Activated CD8-positive, alpha-beta memory T cell treated with anti-CD3 and anti-CD28 coated beads, Interleukin-2, amount 10 ng/mL, durations not matched to agents 7 days and 5 days (primary cell): ENCODE measurements at places on chromosomes 5 and 9. TPM values are rescaled to one million over a fixed set of nuclear protein-coding genes. Genes with fewer than 3 reads are reported as not detected.

DNA sequence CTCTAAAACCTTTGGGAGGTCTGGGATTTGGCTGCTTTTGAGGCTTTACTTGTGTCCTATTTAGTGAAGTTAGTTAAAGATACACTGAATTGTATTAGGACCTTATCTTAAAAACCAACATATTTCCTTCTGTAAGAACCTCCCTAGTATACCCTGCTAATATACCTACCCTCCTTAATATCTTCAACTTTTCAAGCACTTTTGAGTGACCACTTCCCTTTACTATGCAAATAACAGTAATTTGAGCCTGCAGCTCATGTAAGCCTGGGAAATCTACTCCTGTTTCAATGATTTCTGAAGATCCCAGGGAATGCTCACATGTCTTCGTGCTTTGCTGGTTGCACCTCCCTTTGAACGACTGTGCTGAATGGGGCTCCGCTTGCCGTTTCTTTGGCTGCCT is 358.5 kb downstream of the YTHDC2 start:
- DNase-seq = no peak
- H3K36me3 ChIP-seq = no peaks in the 10 kb centered on the region
- H3K4me1 ChIP-seq = no peaks in the 10 kb centered on the region
- no peak overlapping the region for H3K27ac ChIP-seq
- no peaks in the 10 kb centered on the region for H3K27me3 ChIP-seq

GRCh38 chr9:81073821-81074220 is 615.5 kb downstream of the TLE1 start:
- H3K27ac ChIP-seq = no peak overlapping the region
- no peaks in the 10 kb centered on the region for H3K4me1 ChIP-seq
- no peaks in the 10 kb centered on the region for H3K36me3 ChIP-seq
- no peak for DNase-seq
- H3K27me3 ChIP-seq = no peaks in the 10 kb centered on the region
- H3K4me3 ChIP-seq = no peak overlapping the region

DNA sequence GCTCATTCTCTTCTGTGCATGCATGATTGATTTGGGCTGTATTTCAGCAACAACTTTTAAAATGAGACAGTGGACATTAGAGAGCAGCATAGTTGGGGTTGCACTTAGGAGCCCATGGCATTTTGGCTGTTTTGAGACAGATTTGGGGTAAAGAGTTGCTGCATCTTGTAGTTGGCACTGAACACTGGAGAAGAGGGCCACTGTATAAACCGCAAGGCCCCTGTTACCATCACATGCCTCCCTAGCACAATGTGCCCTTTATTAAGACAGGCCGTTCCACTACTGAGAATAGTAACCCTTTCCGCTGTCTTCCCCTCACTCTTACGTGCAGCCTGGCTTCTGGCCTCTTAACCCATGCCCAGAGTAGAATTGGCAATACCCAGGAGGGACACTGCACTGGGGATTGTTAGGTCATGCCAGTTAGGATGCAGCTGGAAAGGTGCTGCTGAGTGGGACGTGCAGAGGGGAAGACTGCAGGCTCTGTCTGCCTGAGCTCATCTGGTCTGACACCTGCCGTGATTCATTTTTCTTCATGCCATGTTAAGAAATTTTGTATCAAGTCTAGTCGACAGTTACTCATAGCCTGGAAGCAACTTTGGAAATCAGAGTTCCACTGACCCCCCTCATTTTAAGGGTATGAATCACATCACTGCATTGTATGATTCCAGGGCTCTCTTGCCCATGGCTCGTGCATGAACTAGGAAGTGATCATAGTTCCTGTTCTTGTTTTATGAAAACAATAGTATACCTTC is 146.9 kb upstream of the DMRT1 start:
- H3K27ac ChIP-seq = no peak overlapping the region
- H3K4me3 ChIP-seq = no peak overlapping the region
- peaks cover 8% of the 10 kb centered on the region for H3K4me1 ChIP-seq
- no peak for DNase-seq
- peaks cover 5% of the 10 kb centered on the region for H3K27me3 ChIP-seq

GRCh38 chr5:112917453-112917995 is 4.5 kb downstream of the REEP5 start:
- no peak overlapping the region for H3K4me3 ChIP-seq
- no peak overlapping the region for H3K27ac ChIP-seq
- no peaks in the 10 kb centered on the region for H3K27me3 ChIP-seq
- H3K36me3 ChIP-seq = peaks cover 69% of the 10 kb centered on the region

DNA sequence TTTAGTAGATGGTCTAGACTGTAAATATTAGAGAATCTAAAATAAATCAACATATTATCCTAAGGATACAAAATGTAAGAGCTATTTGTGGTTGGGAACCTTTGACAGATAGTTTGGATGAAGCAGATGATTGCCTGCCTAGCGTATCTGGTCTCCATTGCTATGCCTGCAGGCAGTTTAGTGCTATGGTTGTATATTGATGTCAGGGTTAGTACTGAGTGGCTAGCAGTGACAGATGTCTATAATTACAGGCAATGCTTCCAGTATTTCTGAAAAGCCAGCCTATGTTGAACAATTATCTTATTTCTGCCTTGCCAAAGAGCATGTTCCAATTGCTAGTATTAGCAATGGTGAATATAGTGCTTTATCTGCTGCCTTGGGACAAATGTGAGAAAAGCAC is 151.3 kb upstream of the TLX3 start:
- peaks cover 13% of the 10 kb centered on the region for H3K27me3 ChIP-seq
- H3K4me1 ChIP-seq = no peaks in the 10 kb centered on the region
- no peak for DNase-seq
- no peak overlapping the region for H3K27ac ChIP-seq

DNA sequence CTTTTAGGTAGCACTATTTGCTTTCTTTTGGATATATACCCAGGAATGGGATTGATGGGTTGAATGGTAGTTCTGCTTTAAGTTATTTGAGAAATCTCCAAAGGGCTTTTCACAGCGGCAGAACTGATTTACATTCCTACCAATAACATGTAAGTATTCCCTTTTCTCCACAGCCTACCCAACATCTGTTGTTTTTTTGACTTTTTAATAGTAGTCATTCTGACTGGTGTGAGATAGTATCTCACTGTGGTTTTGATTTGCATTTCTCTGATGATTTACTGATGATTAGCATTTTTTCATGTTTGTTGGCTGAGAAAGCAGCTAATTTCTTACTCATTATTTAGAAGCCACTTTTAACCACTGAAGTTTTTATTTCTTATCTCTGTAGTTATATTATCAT is 221.1 kb upstream of the ACTBL2 start:
- H3K36me3 ChIP-seq = no peaks in the 10 kb centered on the region
- no peak for DNase-seq
- H3K4me1 ChIP-seq = no peaks in the 10 kb centered on the region
- no peaks in the 10 kb centered on the region for H3K27me3 ChIP-seq
- no peak overlapping the region for H3K27ac ChIP-seq
- no peak overlapping the region for H3K4me3 ChIP-seq

DNA sequence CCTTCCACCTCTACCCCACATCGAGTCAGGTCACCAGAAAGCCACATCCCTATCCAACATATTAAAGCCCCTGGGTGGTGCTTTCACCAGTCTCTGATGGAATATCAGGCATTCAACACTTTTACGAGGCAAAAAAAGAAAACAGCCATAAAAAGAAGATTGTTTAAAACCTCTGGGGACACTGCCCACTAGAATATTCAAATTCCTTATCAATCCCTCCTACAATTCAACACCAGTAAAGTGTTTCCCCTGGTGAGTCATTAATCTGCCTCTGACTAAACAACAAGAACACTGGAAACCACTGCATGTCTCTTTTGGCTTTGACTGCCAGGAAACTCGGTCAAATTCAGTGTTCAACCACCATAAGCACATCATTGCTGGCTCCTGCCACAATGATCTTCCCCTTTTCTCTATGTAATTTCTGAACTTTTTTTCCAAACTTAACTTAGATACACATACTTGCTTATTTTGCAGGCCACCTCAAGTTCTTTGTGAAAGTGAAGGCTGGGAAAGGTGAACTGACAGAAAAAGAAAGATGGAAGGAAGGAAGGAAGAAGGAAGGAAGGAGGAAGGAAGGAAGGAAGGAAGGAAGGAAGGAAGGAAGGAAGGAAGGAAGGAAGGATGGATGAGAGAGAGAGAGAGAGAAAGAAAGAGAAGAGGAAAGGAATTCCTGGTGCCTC is 105.3 kb downstream of the PAX5 start:
- H3K4me1 ChIP-seq = peaks cover 39% of the 10 kb centered on the region
- peak overlapping the region; percentile 57 for H3K27ac ChIP-seq
- no peaks in the 10 kb centered on the region for H3K36me3 ChIP-seq
- no peak overlapping the region for H3K4me3 ChIP-seq
- peaks cover 23% of the 10 kb centered on the region for H3K27me3 ChIP-seq

DNA sequence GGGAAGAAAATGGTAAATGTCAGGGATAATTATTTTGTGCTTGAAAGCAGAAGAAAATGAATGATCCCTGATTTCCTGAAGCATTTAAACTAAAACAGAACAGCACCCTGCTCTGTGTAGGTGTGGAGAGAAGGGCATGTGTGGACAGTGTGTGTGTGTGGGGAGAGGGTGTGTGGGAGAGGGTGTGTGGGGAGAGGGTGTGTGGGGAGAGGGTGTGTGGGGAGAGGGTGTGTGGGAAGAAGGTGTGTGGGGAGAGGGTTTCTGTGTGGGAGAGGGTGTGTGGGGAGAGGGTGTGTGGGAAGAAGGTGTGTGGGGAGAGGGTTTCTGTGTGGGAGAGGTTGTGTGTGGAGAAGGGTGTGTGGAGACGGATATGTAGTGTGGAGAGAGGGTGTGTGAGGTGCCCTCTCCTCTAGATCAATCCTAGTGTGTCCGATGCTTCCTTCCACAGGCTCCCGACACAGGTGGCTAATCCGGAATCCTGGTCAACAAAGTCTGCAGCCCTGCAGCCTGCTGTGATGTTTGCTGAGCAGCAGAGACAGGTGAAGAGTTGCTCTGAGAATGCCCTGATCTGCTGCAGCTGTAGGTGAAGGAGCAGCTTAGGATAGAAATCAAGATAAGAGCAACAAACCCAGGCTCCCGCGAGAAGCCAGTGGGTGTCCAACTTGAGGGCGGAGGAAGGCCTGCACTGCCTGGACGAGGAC is 15.5 kb downstream of the IRX4 start:
- no peaks in the 10 kb centered on the region for H3K4me1 ChIP-seq
- no peaks in the 10 kb centered on the region for H3K36me3 ChIP-seq
- peaks cover 18% of the 10 kb centered on the region for H3K27me3 ChIP-seq
- no peak overlapping the region for H3K4me3 ChIP-seq

- H3K27me3 ChIP-seq = no peaks in the 10 kb centered on the region
- DNase-seq = no peak
- H3K36me3 ChIP-seq = no peaks in the 10 kb centered on the region
- no peak overlapping the region for H3K4me3 ChIP-seq
- H3K27ac ChIP-seq = no peak overlapping the region
- H3K4me1 ChIP-seq = no peaks in the 10 kb centered on the region
Observed at GRCh38 chr9:119451426-119451825, 82.2 kb upstream of the BRINP1 start.

DNA sequence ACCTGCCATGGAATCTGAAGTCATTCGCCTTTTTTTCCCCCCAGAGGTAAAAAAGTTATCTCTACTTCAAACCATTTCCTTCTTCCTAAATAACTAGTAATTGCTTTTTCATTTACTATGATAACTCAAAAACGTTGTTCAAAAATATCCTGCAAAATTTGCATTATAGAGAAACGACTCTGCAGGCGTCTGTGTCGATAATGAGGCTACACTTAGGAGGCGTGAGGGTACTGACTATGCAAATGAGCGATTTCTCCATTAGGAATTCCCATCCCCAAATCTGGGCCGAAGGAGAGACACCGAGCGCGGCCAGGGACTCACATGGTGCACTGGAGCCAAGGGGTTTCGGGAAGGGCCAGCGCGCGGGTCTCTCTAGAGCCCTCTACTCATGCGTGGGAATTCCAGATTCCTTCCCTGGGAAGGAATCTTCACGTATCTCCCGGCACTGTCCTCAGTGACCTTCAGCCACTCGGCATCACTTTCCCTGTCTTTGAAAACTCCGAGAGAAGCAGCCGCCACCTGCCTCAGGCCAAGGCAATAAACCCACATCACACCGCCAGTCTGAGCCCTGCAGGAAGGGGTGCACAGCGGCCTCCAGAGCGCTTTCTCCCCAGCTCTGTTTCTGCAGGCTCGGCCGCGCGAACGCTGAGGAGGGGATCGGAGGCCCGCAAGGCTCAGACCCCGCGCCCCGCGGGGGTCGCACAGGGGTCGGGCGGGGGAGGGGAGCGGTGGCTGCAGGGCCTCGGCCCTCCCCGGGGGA is 718 bp upstream of the DENND4C start:
- peak; percentile 77 for DNase-seq
- H3K36me3 ChIP-seq = peaks cover 2% of the 10 kb centered on the region
- no peak overlapping the region for H3K4me3 ChIP-seq

- peaks cover 4% of the 10 kb centered on the region for H3K27me3 ChIP-seq
- no peak for DNase-seq
- H3K4me3 ChIP-seq = no peak overlapping the region
- H3K36me3 ChIP-seq = no peaks in the 10 kb centered on the region
- H3K27ac ChIP-seq = no peak overlapping the region
Observed at GRCh38 chr5:83494666-83495065, 23.1 kb downstream of the VCAN start.

GRCh38 chr5:125154301-125155110 is 408.1 kb upstream of the ZNF608 start:
- no peaks in the 10 kb centered on the region for H3K4me1 ChIP-seq

DNA sequence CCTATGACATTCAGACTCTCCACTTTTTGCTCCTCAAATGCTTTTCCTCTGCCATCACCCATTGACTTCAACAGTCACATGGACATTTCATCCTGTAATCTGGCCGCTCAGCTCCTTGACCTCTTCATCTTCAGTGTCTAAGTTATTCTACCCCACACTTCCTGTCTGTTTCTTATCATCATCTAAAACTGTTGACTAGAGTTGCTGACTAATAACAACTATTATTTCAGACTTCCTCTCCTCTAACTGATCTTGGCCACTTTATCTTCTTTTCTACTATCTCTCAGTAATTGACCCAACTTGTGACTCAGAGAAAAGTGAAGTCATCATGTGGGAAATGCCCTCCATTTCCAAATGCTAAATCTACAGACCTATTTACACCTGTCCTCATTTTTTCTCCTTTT is 254.7 kb upstream of the TRPC7 start:
- H3K4me3 ChIP-seq = no peak overlapping the region
- DNase-seq = no peak
- H3K4me1 ChIP-seq = no peaks in the 10 kb centered on the region
- no peak overlapping the region for H3K27ac ChIP-seq
- H3K36me3 ChIP-seq = no peaks in the 10 kb centered on the region

GRCh38 chr9:18920141-18921084 is 112.6 kb downstream of the SAXO1 start:
- no peak overlapping the region for H3K27ac ChIP-seq
- no peaks in the 10 kb centered on the region for H3K27me3 ChIP-seq
- H3K4me3 ChIP-seq = no peak overlapping the region

The OR1J2 gene
- total RNA-seq = not detected

The ABCA1 gene
- 0.09 TPM for total RNA-seq

The HAPLN1 gene
- not detected for total RNA-seq

The HK3 gene
- not detected for total RNA-seq

The ZNF879 gene
- 3.5 TPM for total RNA-seq
